Activated CD4-positive, alpha-beta T cell treated with anti-CD3 and anti-CD28 coated beads, Interleukin-10, Interleukin-2, amounts not matched to agents 100 ng/mL and 50 ng/mL, durations not matched to agents 16 hours and 8 hours (primary cell): ENCODE measurements at places on chromosomes 2 and 18.

- no peak for DNase-seq
Measured at GRCh38 chr2:112164876-112165275, 26.7 kb downstream of the FBLN7 start.

DNA sequence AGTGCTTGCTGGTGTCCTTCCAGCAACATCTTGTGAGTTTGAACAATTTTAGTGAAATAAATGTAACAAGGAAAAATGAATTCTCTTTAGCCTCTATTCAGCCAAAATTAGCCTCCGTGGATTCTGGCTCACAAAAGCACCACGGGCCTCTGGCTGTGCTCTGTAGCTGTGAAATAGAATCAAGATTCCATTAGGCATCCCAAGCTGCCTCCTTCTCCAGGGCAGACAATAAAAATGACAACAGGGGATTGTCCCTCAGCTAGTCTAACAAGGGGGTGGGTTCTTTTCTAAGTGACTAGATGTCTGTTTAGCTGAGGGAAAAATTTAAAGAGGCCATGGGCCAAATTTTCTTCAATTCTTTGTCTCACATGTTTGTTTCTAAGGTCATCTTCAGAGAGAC, 254.7 kb upstream of the FIGN start:
- no peak for DNase-seq

- no peak for DNase-seq
Measured at GRCh38 chr2:229416116-229416694, 145.1 kb upstream of the PID1 start.

DNA sequence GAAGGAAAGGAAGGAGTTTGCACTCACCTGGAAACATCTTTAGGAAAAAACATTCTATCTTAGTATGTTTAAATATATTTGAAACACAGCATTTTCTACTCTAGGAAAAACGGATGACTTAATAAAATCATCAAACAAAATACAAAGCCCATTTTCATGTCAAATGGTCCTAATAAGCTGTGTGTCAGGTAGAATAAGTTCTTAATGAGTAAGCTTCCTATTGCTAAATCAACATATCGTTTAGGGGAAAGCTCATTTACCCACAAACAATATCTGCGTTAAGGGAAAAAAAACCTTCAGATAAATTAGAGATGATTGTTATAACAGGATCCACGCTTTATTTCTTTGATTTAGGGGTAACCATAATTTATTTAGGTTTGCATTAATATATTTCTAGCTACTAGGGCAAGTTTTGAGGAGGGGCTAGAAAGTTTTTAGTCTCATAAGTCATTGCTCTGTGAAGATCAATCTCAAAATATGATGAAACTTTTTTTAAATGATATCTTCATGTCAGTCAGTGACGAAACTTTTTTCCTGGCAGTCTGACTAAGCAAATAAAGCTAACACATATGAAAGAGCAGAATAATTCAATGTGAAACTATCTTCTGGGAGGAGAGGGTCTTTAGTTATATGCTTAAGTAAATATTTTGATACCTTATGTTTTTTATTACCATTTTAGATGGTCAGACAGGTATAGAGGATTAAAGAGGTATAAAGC, 147.1 kb downstream of the WDSUB1 start:
- DNase-seq = no peak

DNA sequence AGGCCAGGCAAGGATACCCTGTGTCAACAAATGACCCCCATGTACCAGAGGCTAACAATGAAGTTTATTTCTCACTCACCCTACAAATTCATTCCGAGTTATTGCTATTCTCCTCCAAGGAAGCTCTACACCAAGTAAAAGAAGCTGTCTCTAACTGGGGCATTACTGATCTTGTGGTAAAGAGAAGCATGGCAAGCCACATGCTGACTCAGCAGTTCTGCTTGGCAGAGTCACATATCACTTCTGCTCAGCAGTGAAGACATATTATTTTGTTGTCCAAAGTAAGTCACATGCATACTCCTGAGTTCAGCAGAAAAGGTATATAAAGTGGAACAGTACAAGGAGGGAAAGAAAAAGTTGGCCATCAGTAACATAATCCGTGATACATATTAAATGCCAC, 315.8 kb downstream of the GULP1 start:
- DNase-seq = peak; percentile 9
